ENCODE measurements at places on chromosomes 11 and 22. TPM values are rescaled to one million over a fixed set of nuclear protein-coding genes. Genes with fewer than 3 reads are reported as not detected.

PGA5 gene
- total RNA-seq, result not detected

TMEM132A gene
- 168 TPM for total RNA-seq

INSC gene
- not detected for total RNA-seq

NAV2 gene
- 18.8 TPM for total RNA-seq

RIBC2 gene
- total RNA-seq, result 2.5 TPM

C11orf97 gene
- total RNA-seq, result not detected

PPME1 gene
- 56.5 TPM for total RNA-seq

TMEM191C gene
- 1.0 TPM for total RNA-seq

CPT1B gene
- total RNA-seq, result 15.7 TPM

FOXRED2 gene
- total RNA-seq, result 15.8 TPM

FLRT1 gene
- total RNA-seq, result not detected

DDTL gene
- 1.8 TPM for total RNA-seq

Measured in A549 treated with DMSO at 1 μM for 4 hours (cell line).